Brain (organoid and tissue), 16 donors: ENCODE measurements at places on chromosomes 2 and 18.

DNA sequence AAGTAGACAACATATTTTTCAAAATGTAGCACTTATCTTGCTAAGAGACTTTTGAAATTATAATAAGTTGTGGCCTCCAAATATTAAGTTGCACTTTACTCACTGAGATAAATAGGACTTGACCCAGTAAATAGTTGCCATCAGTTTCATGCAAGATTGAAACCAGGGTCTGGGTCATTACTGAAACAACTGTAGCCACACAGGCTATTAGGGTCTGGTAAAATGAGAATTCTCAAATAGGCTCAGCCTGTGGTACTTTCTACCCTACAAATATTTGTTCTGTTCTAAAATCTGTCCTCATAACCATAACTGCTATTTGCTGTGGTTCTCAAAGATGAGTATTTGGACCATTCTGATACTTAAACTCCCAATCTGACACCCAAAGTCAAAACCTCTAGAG, 115.4 kb upstream of the STK17B start:
- DNase-seq, result no peak

GRCh38 chr2:85438201-85439024, 19.9 kb downstream of the SH2D6 start:
- DNase-seq, result no peak

- DNase-seq, result peak; percentile 23
Measured at GRCh38 chr2:223076573-223076972, 24.6 kb downstream of the KCNE4 start.

DNA sequence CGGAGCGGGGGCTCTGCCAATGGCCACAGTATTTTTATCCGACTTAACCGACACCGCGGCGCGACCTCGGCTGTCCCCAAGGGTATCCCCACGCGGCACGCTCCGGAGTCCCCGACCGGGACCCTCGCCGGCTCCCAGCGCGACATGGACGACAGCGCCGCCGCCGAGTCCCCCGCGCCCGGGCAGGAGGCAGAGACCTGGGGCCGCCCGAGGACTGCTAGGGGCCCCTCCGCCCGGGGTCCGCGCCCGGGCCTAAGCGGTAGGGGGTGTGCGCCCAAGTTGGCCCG, 468 bp downstream of the UXS1 start:
- no peak for DNase-seq

- DNase-seq, result no peak
Measured at GRCh38 chr2:4942441-4942840, 749.7 kb upstream of the SOX11 start.

DNA sequence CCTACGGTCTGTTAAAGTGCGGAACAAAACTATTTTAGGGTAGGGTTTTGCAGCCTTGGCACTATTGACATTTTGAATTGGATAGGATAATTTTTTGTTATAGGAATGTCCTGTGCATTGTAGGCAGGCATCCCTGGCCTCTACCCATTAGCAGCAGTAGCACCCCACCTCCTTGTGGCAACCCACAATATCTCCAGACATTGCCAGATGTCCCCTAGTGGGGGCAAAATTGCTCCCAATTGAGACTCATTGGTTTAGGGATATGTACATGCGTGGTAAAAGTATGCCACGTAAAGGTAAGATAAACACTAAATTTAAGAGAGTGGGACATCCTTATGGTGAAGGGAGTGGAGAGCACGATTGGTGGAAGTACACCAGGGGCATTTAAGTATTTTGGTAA, 4.6 kb downstream of the MIB1 start:
- DNase-seq, result no peak

DNA sequence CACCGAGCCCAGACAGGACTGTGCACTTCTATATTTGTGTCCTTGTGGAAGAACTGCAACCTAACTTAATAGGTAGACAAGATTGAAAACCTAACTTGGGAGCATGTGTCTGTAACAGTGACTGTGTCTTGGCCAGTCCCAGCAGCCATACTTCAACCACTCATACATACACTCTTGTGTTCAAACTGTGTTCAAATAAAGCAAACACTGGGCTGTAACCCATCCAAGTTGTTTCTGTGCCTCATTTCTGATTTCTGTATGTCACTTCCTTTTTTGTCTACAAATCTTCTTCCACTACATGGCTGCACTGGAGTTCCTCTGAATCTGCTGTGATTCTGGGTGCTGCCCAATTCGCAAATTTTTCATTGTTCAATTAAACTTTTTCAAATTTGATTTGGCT, 31.0 kb downstream of the MSGN1 start:
- no peak for DNase-seq

DNA sequence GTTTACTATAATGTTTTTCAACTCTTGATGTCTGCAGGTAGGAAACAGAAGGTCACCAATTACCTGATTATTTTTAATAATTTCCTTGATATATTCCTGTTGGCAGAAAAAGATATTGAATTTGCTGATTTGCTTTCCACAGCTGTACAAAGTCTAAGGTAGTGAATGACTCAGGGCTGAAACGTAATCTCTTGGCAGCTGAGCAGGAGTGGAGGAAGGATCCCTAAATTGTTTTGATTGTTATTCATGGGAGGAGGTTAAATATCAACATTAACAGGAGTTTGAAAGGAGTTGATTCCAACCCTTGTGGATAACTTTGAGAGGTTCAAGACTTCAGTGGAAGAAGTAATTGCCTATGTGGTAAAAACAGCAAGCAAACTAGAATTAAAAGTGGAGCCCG, 345.2 kb upstream of the SLC8A1 start:
- no peak for DNase-seq

DNA sequence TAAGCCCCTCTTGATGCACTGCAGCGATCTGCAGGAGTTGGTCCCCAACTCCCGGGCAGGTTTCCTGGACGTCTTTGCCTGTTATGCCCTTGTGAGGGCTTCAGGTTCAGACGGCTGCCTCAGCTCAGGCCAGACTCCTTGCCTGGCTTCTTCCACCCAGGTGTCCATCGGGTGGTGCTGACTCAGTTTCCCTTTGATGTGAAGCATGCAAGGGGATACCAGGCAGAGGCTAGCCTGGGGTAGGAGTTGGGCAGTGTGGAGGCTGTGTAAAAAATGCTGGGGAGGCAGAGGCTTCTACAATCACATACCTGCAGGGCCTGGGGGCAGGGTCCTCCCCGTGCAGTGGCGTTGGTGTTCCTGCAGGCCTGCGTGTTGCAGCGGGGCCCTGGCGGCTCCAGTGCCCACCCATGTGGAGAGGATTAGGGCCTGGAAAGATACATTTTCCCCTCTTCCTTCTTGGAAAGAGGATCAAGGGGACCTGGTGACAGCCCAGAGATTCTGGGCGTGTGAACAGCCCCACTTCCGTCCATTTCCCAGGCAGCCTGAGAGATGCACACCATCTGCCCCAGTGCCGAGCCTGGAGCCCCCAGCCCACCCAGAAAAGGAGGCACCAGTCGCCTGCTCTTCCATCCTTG, 338.3 kb downstream of the DYSF start:
- no peak for DNase-seq

DNA sequence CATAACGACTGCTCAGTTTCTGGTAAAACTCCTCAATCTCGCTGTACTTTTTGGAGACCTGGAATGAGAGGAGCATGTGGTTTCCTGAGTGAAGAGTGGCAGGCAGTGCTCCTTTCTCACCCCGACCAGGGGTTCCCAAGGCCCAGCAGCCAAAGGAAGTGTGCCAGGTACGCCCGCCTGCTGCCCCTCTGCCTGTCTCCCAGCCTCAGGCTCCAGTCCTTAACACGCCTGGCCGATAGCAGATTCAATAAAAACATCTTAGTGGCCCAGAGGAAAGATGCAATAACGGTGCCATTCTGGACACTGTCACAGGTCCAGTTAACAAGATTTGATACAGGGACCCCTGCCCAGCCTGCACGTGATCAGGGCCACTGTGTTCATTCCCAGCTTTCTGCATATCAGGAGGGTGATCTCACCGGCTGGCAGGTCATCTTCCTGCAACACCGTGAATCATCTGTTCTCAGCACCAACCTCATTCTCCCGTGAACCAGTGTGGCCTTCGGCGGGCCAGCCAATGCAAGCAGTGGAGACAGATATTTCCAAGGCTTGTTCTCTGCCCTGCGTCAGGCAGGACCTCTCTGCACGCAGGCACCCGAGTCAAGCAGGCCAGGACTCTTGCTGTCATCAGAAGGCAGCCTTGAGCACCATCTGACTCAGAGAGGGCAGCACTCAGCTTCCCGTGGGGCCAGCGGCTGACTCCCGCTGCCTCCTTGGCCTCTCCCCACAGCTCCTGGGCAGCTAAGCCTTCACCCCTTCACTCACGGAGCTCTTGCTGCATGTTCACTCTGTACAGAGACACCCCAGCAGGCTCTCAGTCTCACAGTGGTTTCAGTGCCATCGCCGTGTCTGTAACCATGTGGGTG, 9.5 kb downstream of the HS1BP3 start:
- DNase-seq, result no peak

DNA sequence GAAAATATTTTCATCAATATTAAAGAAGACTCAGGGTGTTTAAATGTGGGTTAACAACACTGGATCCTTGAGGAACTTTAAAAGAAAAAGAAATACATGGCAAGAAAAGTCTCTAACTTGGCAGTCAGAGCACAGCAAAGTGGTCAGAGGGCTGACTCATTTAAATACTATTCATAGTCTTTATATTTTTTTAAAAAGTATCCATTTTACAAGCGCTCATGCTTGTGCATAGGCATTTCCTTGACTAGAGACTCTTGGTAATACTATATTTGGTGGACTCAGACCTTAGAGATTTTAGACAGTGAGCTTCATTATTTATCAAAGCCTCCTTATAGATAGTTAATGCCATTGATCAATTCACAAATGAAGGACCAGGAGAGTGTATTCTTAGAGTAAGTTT, 110.2 kb downstream of the ABCA12 start:
- no peak for DNase-seq

DNA sequence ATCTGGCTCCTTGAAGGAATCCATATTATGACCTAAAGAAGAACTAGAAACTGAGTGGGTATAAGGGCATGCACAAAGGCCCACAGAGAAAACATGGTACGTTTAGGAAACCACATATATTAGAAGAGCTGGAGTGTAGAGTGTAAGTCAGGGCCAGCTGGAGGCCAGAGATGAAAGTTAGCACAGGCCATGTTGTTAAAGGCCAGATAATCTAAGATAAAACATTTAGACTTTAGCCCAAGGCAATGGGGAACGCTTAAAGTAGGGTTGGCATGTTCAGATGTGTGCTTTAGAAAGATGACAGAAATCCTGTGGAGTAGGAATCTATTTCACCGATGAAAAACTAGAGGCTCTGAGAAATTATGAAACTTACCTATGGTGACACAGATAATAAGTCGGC, 229.1 kb upstream of the NRP2 start:
- no peak for DNase-seq

- DNase-seq, result peak; percentile 72
Measured at GRCh38 chr2:231563378-231563961, 29.2 kb upstream of the TEX44 start.

DNA sequence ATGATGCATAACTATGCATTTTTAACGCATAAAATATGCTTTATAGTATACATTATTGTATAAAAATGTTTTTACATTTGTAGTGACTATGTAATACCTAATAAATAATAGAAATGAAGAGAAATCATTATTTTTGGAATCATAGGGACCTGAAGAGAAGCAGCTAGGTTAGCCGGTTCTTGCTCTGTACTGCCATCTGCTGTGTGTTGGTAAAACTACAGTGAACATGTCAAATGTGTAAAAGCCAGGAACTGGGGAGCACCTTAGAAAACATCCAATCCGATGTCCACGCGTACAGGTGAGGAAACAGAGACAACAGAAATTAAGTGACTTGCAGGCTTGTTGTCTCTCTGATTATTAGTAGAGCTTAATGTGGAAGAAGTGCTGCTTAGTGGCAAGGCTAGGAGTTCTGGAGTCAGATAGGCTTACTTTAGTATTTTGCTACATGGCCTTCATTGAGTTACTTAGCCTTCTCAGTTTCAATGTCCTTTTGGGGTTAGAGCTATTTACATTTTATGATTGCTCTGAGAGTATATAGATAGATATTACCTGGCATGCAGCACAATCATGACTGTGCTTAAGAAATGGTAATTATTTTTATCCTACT, 386.5 kb downstream of the DLGAP1 start:
- peak; percentile 77 for DNase-seq

- peak; percentile 53 for DNase-seq
Measured at GRCh38 chr2:216109962-216110614, 940 bp downstream of the XRCC5 start.

- no peak for DNase-seq
Measured at GRCh38 chr18:75304678-75305557, 94.3 kb downstream of the TSHZ1 start.

- peak; percentile 7 for DNase-seq
Measured at GRCh38 chr2:166256896-166257295, 118.8 kb downstream of the SCN9A start.

GRCh38 chr2:220433131-220433530, 805.7 kb downstream of the SLC4A3 start:
- DNase-seq, result no peak

DNA sequence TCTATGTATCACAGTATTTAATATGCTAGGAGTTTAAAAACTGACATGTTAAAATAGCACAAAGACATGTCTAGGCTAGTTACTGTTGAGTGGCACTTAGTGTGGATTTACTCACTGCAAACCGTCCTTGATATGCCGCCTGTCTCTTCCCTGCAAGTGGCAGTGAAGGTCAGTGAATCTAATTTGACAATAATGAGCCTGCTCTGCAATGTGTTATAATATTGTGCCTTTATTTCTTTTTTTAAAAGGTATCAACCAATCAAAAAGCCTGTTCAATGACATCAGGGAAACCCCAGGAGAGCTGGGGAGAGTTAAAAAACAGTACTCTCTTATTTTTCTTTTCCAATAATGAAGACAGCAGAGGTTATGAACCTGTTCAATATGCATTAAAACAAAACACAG, 384.1 kb downstream of the ERBB4 start:
- no peak for DNase-seq

GRCh38 chr2:189050165-189050712, 76.1 kb downstream of the COL3A1 start:
- DNase-seq, result no peak

DNA sequence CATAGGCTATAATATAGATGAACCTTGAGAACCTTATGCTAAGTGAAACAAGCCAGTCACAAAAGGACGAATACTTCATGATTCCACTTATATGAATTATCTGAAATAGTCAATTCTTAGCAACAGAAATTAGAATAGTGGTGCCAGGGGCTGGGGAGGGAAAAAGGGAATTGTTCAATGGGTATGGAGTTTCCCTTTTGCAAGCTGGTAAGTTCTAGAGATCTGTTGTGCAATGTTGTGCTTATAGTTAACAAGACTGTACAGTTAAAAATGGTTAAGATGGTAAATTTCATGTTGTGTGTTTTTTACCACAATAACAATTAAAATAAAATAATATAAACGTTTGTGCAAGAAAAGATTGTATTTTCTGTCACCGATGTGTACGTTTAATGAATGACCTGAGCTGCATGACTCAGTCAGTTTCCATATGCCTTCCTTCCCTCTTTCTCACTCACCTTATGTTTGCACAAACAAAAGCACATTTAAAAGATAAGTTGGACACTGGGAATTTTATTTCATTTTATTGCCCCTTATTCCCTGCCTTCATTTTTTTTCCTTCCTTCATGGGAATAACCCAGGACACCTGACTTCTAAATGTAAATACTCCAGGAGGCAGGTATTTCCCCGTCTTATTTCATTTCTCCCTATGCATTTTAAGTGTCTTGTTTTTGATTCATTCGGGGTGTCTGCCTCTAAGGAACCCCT, 143.7 kb upstream of the TTC39C start:
- no peak for DNase-seq

GRCh38 chr2:11346023-11346482, 1.6 kb upstream of the ROCK2 start:
- DNase-seq, result no peak
